ENCODE measurements at places on chromosomes 11 and 22.

DNA sequence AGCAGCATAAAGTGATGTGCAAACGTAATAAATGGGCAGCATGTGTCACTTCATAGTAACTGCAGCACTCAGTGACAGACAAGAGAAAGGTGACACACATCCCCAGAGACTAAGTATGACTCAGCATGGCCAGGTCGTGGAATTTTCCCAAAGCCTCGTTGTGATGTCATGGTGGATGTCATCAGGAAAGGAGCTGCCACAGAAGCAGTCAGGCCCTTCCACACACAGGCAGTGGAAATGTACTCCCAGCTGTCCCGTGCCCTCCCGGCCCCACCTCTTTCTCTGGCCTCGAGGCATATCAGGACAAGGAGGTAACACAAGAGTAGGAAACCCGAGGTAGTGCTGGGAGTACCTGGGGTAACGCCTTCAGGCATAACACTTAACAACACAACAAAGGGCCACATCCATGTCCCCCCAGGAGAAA is 8.1 kb downstream of the PC start:
- DNase-seq = no peak

GRCh38 chr11:95715777-95716241 is 73.8 kb downstream of the FAM76B start:
- no peak for DNase-seq

- no peak for DNase-seq
Measured at GRCh38 chr11:8333811-8334401, 70.2 kb upstream of the LMO1 start.

- DNase-seq = no peak
Measured at GRCh38 chr22:34135749-34136148, 215.5 kb upstream of the LARGE1 start.

DNA sequence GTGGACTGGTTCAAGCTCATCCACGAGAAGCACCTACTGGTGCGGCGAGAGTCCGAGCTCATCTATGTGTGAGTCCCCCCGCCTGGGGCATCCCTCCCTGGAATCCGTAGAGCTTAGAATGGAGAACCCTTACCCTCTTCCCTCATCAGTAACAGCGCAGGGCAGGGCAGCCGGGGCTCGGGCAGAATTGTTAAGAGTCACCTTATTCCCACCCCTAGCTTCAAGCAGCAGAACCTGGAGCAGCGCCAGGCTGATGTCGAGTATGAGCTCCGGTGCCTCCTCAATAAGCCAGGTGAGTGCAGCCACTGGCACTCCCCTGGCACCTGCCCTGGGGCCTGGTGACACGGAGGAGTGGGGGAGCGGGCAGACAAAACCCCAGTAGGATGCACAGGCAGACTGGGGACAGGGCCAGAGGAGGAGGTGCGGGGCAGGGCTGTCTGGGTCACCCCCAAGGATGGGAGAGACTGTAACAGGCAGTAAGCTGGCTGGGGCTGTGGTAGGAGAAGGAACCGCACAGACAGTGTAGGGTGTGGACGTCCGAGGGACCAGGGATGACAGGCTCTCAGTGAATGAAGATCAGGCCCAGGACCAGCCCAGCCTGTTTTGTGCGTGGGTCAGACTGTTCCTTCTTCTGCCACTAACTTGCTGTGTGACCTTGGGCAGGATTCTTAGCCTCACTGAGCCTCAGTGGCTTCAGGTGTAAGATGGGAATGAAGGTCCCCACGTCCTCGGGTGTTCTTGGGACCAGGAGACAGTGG is 20.4 kb downstream of the C22orf23 start:
- DNase-seq = no peak

DNA sequence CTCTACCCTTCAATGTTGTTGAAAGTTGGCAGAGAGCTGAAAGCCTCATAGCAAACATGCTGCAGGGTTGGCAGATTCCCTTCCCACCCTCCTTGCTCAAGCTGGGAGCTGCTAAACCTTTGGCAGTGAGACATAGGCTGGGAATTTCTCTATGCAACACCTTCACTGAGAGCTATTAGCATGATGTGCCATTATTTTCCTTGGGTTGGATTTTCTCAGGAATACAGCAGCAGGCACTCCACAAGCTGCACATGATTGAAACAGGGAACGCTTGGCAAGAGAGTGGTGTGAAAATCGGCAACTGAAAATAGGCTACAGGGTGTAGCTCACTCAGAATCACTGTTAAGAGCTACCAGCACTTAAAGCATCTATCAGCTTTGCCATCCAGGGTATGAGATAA is 9.6 kb upstream of the ALKBH3 start:
- no peak for DNase-seq

DNA sequence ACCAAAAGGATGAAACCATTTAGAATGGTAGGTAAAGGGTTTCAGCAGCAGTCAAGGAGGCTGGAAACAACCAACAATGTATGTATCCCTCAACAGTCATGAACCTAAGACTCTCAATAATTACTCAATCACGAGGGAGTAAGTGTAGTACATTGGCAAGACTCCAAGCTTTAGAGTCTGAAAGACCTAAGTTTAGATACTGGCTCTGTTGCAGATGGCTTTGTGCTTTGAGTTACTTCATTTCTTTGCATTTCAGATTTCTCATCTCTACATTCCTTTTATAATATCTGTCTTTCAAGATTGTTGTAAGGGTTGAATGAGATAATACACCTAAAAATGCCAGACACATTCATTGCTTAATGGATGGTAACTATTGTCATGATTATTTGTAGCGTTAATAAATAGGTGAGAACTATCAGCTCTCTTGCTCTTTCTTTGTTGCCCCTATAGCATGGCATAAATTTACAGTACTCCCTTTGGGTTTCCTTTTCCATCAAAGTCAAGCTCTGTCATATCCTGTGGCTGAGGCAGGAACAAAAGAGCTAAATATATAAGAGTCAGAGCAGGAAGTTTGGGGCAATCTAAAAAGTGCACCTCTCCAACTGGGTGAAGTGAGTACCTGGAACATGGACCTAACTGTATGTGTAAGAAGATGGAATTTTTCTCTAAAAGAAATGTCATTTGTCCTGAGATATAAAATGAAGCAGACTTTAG is 228.2 kb upstream of the ZC3H12C start:
- DNase-seq = no peak

GRCh38 chr11:119624629-119625028 is 104.4 kb downstream of the NECTIN1 start:
- DNase-seq = no peak

- DNase-seq = no peak
Measured at GRCh38 chr22:30301995-30302809, 12.9 kb upstream of the CASTOR1 start.

- no peak for DNase-seq
Measured at GRCh38 chr11:35311331-35311730, 108.0 kb downstream of the SLC1A2 start.

DNA sequence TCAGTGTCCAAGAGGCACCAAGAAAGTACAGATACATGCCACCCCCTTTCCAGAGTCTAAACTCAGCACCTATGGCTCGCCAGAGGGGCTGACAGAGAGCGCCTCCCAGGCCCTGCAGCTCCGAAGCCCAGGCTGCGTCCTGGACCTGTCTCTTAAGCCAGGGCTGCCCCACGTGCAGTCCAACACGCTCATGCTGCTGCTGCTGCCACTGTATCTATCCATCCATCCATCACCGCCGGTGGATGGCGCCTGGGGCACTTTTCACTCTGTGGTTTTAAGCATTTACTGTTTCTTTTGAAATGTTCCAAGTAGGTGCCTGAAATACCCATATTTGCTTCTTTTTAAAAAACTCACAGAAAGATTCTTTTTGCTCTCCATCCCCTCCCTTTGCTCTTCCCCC is 41.8 kb downstream of the MACROD1 start:
- DNase-seq = no peak

GRCh38 chr11:129249351-129249750 is 57.2 kb upstream of the ARHGAP32 start:
- DNase-seq = no peak

- DNase-seq = no peak
Measured at GRCh38 chr11:93858121-93858775, 7.8 kb upstream of the VSTM5 start.

GRCh38 chr22:17922925-17923903 is 101.1 kb downstream of the MICAL3 start:
- DNase-seq = no peak

DNA sequence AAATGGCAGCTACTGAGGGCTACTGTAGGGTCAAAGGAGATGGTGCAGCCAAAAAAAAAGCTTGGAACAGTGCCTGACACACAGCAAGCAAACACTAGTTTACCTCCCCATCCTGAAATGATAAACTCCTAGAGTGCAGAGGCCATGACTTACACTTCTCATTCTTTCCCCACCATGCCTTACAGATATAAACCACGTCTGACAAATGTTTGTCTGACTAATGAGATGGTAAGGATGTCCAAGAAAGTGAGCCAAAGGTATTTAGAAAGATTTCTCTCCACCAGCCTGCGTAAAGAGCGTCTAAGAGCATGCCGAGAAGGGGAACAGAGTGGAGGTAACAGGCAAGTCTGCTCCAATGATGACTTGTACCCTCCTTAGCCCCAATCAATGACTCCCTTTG is 99.0 kb downstream of the LARGE1 start:
- no peak for DNase-seq

GRCh38 chr11:10725114-10725906 is 25.7 kb upstream of the CTR9 start:
- no peak for DNase-seq

DNA sequence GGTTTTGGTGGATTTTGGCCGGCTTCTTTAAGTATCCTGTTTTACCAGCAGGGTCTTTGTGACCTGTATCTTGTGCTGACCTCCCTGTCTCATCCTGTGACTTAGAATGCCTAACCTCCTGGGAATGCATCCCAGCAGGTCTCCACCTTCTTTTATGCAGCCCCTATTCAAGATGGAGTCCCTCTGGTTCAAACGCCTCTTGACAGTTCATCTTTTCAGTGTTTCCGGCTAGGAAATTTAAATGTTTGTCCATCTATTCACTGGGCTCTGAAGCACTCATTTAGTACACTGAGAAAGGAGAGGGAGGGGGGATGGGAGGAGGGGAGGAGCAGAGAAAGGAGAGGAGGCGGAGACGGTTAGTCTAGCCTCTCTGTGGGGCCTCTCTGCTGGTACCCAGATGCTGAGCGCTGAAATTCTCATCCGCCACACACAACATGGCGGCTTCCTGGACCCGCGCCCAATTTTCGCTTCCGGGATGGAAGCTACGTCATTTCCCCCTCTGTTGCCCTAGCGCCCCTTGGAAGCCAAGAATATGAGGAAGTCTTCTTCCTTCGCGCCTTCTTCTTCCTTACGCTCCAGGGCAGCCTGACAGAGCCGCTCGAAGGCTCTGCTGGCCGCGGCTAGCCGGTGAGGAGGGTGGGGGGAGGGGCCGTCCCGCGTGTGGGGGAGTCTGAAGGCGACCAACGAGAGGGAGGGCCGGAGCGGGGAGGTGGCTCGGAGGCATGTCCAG is 69.0 kb upstream of the SYT13 start:
- peak; percentile 72 for DNase-seq

Measured in stimulated activated CD8-positive, alpha-beta memory T cell treated with anti-CD3 and anti-CD28 coated beads, Interleukin-4, amount 100 ng/mL, for 4 hours (primary cell).